ENCODE measurements at places on chromosomes 6 and 20. TPM values are rescaled to one million over a fixed set of nuclear protein-coding genes. Genes with fewer than 3 reads are reported as not detected.

GRCh38 chr20:39661833-39662232 lies 699.7 kb downstream of the DHX35 start:
- H3K27me3 ChIP-seq = peaks cover 25% of the 10 kb centered on the region
- no peak for DNase-seq
- H3K27ac ChIP-seq = no peak overlapping the region

- H3K4me3 ChIP-seq = no peak overlapping the region
- H3K27ac ChIP-seq = no peak overlapping the region
- H3K27me3 ChIP-seq = no peaks in the 10 kb centered on the region
- no peaks in the 10 kb centered on the region for H3K4me1 ChIP-seq
- no peaks in the 10 kb centered on the region for H3K36me3 ChIP-seq
These were observed 68.1 kb upstream of the CEP85L start for GRCh38 chr6:118719351-118720124.

DNA sequence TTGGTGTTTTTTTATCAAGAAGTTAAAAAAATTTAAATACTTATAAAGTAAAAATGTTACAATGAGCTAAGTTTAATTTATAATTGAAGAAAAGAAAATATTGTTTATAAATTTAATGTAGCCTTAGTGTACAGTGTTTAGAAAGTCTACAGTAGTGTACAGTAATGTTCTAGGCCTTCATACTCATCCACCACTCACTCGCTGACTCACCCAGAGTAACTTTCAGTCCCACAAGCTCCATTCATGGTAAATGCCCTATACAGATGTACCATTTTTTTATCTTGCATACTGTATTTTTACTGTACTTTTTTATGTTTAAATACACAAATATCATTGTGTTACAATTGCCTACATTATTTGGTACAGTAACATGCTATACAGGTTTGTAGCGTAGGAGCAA lies 26.0 kb downstream of the HTR1E start:
- DNase-seq = no peak
- no peak overlapping the region for H3K4me3 ChIP-seq
- no peaks in the 10 kb centered on the region for H3K4me1 ChIP-seq
- H3K27me3 ChIP-seq = no peaks in the 10 kb centered on the region
- H3K36me3 ChIP-seq = no peaks in the 10 kb centered on the region

The CGA gene
- total RNA-seq = not detected
